EL (cell line): ENCODE measurements at places on chromosomes 16 and 17.
A peak's percentile ranks its signal among the peaks of the same experiment; 100 is the strongest.

GRCh38 chr16:88777471-88778270, 7.3 kb downstream of the PIEZO1 start:
- DNase-seq, result no peak

GRCh38 chr17:52047086-52047485, 111.4 kb downstream of the CA10 start:
- no peak for DNase-seq

GRCh38 chr17:44901411-44901921, 2.2 kb upstream of the EFTUD2 start:
- peak; percentile 85 for DNase-seq

GRCh38 chr17:66551839-66552238, 249.4 kb downstream of the PRKCA start:
- DNase-seq, result no peak

GRCh38 chr16:4936991-4937781, at the start of gene PPL:
Gene PPL (minus strand): TSS chr16:4937148. CDS start chr16:4937045, 103 bp downstream.
- no peak for DNase-seq

- DNase-seq, result no peak
Measured at GRCh38 chr16:8753416-8754054, 43.9 kb downstream of the TMEM186 start.

GRCh38 chr16:104928-105327, 26.9 kb downstream of the MPG start:
- DNase-seq, result no peak

DNA sequence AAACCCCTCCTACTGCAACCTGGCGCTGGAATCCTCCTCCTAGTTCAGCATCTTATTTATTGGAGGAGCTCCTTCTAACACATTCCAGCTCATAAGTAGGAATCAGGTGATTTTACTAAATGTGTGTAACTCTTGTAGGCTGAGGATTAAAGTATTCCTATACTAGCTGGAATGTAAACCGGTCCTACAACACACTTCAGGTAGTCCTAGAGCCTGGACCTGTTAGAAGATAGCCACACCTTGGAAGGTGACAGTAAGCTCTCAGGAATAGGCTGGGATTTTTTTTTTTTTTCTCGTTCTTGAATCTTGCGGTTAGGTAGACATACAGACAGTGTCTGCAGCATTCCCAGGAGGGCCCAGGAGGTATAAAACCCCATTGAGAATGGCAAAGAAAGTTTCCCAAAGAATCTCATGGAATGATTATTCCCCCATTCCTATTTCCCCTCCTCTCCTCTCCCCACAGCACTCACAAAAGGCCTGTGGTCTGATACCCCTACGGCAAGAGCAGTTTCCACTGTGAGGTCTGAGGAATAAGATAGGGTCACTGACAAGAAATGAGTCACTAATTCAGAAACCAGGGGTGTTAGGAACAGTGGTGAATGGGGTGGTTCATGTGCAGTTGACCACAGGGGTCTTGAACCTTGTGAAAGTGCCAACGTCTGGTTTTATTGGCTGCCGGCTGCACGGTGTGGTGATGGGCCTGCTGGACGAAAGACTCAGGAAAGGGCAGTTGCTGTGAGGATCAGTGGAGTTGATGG, 267.1 kb downstream of the UTP18 start:
- DNase-seq, result no peak

GRCh38 chr16:11256661-11257130, 692 bp upstream of the SOCS1 start:
- DNase-seq, result peak; percentile 70

- no peak for DNase-seq
Measured at GRCh38 chr16:75482434-75483205, 12.6 kb downstream of the CHST6 start.

GRCh38 chr17:51711581-51711980, 446.9 kb downstream of the CA10 start:
- DNase-seq, result no peak

- DNase-seq, result peak; percentile 41
Measured at GRCh38 chr16:65384441-65384840, 262.6 kb upstream of the CDH11 start.

DNA sequence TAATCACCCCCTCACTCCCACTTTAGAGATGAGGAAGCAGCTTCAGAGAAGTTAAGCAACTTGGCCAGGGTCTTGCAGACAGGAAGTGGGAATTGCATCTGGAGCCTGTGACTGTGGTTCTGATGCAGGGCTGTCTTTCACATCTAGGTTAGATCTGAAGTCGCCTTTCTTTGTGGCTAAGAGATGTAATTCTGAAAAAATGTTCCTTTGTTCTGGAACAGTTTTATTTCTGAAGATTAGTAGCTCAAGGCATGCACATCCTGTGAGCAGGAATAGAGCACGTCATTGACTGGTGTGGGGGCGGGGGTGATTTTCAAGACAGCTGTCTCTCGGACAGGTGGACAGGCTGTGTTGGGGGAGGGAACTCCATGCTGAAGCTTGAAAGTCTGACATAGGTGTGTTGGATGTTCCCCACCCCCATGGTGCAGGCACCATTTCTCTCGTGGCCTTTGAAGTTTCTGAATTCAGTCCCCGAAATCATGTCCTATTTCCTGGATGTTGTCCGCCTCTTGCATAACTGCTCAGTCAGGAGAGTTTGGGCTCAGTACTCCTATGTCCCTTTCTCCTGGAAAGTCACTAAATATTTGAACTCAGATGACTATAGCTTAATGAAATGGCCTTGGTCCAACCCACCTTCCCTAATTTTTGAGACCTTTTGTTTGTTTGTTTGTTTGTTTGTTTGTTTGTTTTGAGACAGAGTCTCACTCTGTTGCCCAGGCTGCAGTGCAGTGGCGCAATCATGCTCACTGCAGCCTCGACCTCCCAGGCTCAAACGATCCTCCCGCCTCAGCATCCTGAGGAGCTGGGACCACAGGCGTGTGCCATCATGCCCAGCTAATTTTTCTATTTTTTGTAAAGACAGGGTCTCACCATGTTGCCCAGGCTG, 21.0 kb upstream of the HERPUD1 start:
- peak; percentile 89 for DNase-seq

DNA sequence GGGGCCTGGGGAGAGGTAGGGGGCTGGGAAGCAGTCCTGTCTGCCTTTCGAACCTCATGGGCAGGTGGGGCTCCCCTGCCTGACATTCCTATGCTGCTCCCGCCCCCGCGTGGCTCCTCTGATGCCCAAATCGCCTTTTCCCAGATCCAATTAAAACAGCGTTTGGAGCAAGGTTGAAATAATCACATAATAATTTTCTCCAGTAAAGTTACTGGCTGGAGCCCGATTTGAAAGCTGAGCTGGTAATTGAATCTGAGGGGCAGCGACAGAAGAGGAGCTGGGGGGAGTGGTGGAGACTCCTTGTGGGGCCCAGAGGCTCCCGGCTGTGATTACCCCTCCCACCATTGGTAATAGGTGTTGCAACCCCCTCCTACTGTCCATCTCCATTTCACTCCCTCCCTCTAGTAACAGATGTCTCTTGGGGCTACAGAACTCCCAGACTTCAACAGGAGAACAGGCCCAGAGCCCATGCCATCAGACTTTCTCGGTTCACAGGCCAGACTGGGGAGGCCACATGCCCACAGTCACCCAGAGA, 38.9 kb upstream of the C1QL1 start:
- no peak for DNase-seq

GRCh38 chr16:77967054-77967904, 55.1 kb upstream of the CLEC3A start:
- no peak for DNase-seq

GRCh38 chr16:20322696-20323095, 4.6 kb downstream of the GP2 start:
- DNase-seq, result no peak

- no peak for DNase-seq
Measured at GRCh38 chr16:47722046-47722445, 260.9 kb downstream of the PHKB start.

DNA sequence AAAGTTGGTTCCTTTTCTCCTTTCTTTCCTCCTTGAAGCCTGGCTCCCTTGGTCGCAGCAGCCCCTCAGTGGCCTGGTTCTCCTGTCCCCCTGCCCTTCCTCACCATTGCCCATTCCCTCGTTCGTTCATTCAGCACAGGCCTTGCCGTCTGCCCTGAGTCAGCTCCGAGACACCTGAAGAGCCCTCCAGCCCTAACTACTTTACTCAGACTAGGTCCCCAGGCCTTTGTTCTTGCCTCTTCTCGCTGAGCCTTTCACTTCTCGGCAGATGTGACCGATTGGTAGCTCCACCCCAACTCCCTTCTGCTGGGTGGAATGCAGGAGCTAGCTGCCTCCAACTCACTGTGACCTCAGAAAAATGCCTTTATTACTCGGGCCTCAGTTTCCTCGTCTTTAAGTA, 7.0 kb upstream of the ADAM11 start:
- DNase-seq, result no peak

- DNase-seq, result no peak
Measured at GRCh38 chr16:52068447-52069074, 478.4 kb downstream of the TOX3 start.

DNA sequence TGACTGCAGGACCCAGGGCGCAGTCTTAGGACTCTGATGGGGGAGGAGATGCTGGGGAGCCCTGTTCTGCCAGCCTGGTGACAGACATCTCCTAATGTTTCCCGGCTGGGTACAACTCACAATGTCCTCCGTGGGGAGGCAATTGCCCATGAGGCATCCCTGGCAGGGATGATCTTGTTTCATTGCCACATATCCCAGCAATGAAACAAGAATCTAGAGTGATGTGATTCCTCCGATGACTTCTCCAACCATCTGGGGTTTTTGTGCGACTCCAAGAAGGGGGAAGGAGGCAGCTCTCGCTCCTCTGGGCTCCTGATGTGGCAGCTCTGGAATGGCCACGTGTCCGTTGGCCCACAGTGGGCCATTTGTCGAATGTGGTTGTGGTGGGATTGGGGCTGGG, 255.8 kb downstream of the SEC14L1 start:
- no peak for DNase-seq
